ENCODE measurements at places on chromosomes 1 and 21.
A peak's percentile ranks its signal among the peaks of the same experiment; 100 is the strongest.

DNA sequence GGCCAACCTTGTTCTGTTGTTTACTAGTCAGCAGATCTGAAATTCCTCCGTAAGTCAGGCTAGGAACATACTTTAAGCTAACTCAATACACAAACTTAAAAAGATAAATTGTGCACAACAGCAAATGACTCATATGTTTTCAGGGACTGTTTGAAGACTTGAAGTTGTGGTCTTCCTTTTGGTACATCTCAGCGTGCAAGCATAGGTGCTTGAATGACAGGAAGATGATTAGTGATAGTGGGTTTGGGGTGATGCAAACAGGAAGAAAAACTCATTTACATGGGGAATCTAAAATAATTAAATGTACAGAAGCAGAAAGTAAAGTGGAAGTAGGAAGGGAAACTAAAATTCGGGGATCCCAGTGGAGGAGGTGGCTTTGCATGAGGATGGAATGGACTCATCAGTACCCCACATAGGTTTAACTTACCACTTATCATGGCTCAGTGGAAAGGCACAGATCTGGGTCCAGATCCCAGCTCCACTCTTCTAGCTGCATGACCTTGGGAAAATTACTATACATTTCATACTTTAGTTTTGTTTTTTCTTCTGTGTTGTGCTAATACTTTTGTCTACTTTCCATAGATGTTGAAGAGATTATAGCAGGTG, 122.3 kb downstream of the XCL2 start:
- DNase-seq = no peak

DNA sequence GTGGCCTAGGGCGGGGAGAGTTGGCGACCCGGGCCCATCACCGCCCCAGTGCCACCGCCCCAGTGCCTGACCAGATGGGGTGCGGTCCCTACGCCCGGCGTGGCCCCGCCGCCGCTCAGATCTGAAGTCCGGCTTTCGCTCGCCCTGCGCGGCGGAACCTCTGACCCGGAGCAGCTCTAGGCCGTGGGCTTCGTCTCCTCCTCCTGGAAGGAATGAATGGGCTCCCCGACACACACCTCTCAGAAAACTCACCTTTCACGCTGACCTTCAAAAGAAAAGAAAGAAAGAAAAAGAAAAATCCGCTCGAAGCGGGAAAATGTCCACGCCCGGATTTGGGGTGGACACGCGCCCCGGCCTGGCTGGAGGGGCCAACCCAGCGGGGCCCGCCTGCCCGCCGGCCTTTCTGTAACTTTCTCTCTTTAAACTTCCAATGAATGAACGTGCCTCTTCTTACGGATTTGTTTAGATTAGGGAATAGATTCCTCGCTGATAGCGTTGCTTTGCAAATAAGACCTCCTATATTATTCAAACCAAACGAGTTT, 5.4 kb upstream of the SIM2 start:
- DNase-seq = no peak

- DNase-seq = no peak
Measured at GRCh38 chr1:179865377-179865776, 12.2 kb downstream of the TOR1AIP2 start.

DNA sequence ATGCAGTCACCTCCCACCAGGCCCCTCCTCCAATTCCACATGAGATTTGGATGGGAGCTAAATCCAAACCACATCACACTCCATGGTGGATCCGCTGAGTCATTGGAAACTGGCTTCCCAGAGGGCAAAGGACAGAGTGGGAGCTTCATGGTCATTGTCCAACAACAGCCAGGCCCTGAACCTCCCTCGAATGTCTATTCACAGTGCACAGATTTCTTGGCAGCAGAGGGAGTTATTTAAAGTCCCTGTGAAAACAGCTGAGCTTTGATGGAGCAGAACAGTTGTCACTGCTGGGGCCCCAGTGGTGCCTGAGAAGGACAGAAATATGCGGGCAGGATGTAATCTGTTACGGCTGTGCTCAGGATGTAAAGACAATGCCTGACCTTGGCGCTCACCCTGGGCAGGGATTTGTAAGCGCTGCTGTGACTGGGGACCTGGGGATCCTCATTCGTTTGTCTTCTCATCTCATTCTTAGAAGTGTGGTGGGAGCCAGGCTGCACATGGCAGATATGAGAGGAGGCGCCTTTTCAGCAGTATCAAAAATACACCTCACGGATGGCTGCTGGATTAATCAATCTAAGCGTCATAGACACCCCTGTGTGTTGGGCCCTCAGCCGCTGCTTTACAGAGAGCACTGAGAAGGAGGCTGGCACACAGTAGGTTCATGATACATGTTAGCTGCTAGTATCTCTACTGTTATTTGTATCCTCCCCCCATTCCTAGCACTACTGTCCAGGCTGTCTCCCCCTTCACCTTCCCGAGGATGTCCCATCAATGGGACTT, 439.4 kb downstream of the PTPRU start:
- DNase-seq = no peak

GRCh38 chr21:36125512-36126207, 9.2 kb upstream of the CBR3 start:
- peak; percentile 44 for DNase-seq

- DNase-seq = no peak
Measured at GRCh38 chr1:152473887-152474537, 36.6 kb upstream of the LCE5A start.

GRCh38 chr1:184483101-184483683, 96.4 kb downstream of the C1orf21 start:
- no peak for DNase-seq

DNA sequence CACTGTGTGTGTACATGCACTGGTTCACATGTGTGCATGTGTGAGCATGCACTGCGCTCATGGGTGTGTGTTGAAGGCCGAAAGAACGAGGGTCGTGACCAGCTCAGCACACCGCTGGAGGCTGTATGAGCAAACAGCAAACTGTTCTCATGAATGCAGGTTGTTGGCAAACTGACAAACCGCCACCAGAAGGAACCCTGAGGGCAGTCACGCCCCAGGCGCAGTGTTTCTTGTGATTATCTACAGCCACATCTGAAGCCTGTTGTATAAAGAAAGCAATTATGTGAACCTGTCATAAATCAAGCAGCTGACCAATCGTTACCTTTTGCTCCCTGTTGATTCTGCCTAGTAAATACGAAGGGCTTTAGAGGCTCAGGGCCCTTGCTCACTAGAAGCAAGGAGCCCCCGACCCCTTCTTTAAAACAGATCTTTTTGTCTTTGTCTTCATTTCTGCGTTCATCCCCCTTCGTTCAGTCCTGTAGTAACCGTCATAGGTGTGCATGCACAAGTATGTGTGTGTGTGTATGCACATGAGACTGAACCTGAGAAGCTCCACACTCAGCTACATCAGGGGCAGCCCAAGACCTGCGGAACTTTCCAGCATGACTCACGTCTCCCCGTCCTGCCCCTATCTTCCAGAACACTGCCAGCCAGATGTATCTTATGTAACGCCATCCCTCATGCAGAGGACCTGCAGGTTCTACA, 16.8 kb upstream of the RIPK4 start:
- DNase-seq = peak; percentile 19

DNA sequence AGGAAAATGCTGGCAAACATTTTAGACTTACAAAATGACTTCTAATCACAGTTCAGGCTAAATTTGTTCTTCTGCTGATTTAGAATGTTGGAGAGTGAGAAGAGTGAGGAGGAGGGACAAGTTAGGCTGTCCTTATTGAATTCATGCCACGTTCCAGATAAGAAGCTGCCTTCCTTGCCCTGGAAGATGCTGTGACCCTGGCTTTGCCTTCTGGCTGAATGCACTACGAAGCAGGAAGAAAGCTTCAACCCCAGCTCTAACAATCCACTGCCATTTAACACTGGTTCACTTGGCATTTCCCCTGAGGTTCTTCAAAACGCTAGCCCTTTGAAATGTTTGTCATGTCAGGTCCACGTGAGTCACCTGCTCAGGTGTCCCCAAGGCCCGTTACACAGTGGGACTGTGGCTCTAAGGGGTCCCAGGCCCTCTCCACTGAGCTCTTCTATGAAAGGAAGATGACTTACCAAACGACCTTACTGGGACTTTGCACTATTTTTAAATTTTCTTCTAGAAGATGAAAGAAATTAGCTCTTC, 30.0 kb upstream of the LRRC8C start:
- DNase-seq = no peak

DNA sequence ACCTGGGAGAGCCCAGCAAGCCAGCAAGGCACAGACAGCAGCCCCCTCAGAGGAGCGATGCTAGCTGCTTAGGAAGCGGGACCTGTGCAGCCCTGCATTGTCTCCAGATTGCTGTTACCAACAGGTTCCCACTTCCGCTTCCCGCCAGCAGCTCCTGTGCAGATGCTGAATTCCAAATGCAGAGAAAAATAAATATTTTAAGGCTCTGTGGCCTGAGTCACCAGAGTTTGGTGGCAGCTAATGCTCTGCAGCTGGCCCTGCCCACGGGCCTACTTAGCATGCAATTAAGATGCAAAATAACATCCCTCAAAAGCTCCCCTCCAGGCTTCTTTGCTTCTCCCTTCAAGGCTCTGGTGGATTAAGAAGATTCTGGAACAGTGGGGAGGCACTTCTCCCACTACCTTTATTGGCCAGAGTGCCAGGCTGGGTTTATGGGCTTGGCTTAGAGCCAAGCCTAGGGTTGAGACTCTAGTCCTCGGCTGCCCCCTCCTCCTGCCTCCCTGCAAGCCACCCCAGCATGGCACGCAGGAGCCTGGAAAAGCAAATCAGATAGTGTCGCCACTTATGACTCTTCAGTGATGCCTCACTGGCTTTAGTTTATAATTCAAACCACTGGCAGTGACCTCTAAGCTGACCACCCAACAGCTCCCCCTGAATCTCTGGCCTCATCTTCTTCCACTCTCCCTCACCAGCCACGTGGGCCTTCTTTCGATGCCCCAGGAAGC, 207.1 kb upstream of the ZC3H12A start:
- DNase-seq = peak; percentile 10

GRCh38 chr1:84936116-84936810, 43.3 kb upstream of the LPAR3 start:
- DNase-seq = peak; percentile 68

- DNase-seq = no peak
Measured at GRCh38 chr1:85060038-85060437, 11.7 kb upstream of the MCOLN3 start.

GRCh38 chr1:241330619-241331327, 26.2 kb downstream of the RGS7 start:
- no peak for DNase-seq

DNA sequence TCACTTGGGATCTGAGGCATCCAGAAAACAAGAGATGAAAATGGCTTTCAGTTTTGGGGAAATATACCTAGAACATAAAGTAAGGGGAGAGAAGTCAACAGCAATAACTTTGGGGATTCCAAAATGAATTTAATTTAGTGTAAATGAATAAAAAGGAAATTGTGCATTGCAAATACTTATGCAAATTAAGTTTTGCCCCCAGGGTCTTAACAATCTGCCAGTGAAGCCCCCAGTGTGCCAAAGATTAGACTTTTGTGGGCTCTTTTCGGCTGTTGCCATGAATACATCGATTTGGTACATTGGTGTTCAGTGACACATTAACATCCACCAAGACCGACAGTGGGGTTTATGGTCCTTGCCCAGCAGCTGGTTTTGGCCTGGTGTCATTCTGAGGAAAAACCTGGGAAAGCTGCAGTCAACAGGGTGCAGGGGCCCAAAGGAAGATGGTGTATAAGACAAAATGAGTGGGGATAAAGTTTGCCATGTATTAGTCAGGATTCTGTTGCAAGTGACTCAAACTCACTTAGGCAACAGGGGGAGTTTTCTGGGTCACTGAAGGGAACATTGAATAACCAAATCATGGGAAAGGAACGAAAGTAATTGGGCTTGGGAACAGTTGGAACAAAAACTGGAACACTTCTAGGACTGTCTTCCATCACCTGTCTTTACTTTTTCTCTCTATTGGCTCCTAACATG, 30.2 kb upstream of the IGSF3 start:
- DNase-seq = no peak

DNA sequence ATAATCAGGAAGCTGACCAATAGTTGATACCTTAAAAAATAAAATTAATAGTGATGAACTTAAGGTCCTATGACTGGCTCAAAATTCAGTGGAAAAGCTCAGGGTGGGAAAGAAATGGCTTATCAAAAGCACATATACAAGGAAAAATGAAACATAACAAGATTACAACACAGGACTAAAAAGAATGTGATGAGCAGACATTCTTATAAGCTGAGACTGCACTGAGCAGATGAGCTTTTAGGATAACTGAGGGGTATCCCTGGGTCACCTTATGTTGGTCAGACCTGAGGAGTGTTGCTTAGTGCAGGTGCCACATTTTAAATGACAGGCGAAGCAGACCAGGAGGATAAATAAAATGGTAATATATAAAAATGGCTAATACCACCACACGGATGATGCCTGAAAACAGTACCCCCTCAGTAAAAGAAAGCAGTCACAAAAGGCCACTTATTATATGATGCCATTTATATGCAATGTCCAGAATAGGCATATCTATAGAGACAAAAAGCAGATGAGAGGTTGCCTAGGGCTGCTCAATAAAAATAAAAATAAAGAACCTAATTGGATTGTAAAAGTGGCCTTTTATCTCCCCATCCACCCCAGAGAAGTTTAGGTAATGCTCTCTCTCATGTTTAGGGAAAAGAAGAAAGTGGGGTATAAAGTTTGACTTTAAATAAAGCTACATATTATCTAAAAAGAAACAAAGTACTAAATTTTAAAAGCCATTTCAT, 163.9 kb downstream of the SLC45A1 start:
- peak; percentile 25 for DNase-seq

- DNase-seq = peak; percentile 75
Measured at GRCh38 chr1:49351768-49352167, 575.1 kb upstream of the BEND5 start.

DNA sequence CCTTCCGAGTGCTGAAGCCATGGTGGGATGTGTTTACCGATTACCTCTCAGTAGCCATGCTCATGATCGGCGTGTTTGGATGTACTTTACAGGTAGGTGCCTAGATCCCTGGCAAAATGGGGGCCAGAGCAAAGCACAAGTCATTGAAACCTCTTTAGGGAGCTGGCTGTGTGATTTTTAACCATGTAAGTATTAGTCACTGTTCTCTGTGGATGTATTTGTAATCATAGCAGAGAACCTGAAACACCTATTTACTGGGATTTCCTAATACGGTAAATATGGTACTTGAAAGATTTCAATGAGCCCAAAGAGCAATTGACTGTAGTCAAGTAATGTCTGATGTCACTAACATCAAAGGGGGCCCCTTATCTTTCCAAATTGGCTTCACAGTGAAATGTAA, 53.6 kb downstream of the LRRC8C start:
- no peak for DNase-seq

GRCh38 chr1:82923931-82924330, 1075.0 kb downstream of the TTLL7 start:
- DNase-seq = no peak

DNA sequence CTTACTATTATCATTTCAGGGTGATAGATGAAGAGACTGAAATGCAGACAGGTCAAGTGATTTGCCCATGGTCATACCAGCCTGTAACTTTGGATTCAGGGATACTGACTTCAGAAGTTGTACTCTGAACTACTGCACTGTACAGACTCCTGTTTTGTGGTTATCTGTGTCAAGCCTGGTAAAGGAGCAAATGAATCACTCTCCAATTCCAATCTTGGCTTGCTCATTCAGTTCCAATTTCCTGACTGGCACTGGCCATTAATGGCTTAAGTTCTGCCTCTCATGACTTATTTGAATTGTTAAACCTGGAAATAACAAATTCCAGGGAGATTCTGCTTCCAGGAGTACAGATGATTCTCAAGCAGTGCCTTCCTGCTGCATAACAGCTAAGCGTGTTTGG, 45.4 kb upstream of the PLD5 start:
- DNase-seq = no peak

All from fibroblast of skin of back (primary cell).